ENCODE measurements at places on chromosomes 7 and 10. TPM values are rescaled to one million over a fixed set of nuclear protein-coding genes. Genes with fewer than 3 reads are reported as not detected.

The GBX1 gene
- not detected for total RNA-seq

The SPDYE5 gene
- not detected for total RNA-seq

The UNCX gene
- total RNA-seq = not detected

The VSTM4 gene
- 5.2 TPM for total RNA-seq

The SLC29A4 gene
- 0.40 TPM for total RNA-seq

The SPDYE8 gene
- not detected for total RNA-seq

The ASB10 gene
- total RNA-seq = not detected

Data from aortic smooth muscle cell (primary cell).